ENCODE measurements at places on chromosomes 13 and 19.

DNA sequence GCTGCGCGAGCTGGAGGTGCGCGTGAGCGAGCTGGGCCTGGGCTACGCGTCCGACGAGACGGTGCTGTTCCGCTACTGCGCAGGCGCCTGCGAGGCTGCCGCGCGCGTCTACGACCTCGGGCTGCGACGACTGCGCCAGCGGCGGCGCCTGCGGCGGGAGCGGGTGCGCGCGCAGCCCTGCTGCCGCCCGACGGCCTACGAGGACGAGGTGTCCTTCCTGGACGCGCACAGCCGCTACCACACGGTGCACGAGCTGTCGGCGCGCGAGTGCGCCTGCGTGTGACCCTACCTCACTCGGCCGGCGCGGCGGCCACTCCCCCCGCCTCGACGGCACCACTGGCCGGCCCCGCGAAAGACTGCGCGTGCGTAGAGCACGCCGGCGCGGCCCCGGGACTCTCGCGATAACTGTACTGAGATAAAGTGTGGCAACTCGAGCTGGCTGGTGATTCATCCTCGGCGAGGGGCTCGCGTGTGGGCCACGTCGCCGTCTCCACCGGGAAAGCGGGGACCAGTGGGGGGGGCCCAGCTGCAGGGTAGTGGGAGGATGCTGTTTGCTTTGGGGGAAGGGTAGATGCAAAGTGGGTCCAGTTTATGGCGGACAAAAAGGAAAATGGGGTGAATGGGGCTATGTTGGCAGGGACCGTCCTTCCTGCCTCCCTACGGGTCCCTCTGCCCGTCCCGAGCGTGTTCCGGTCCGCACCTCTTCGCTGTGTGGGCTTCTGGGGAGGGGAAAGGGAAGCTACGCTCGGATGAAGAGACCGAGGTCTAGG lies 11.4 kb downstream of the FUT6 start:
- DNase-seq, result peak; percentile 87

- DNase-seq, result no peak
Measured at GRCh38 chr19:51129716-51130115, 5.0 kb downstream of the SIGLEC9 start.

DNA sequence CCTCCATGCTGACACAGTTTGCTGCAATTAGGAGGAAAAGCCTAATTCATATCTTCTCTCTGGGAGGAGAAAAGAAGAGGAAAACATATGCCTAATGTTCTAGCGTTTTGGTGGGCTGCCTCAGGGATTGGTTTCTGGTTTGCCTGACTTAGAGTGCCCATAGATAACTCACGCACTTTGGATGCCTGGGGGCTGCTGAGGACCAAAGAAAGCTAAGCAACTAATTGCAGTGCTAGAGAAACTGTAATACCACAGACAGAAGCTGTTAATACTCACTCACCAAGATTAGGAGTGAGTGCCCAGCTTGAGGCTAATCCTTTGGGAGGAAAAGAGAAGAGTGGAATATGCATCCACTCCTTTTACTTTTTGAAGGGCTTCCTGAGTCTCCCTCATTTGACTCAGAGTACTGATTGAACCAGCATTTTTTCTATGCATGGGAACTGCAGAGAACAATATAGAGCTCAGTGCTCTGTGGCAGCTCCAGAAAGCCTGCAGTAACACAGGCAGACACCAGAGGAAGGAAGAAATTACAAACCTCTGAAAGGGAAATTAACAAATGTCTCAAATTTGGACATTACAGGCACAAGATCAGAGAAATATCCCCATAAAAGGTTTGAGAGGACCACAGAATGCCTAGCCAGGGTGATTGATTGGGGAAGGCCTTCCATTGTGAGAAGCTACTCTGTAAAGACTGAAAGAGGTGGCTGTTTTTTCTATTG lies 666.4 kb downstream of the OLFM4 start:
- no peak for DNase-seq

GRCh38 chr13:35496761-35497386 lies 20.4 kb upstream of the MAB21L1 start:
- no peak for DNase-seq

- no peak for DNase-seq
Measured at GRCh38 chr19:40286235-40286970, 1.3 kb upstream of the AKT2 start.

DNA sequence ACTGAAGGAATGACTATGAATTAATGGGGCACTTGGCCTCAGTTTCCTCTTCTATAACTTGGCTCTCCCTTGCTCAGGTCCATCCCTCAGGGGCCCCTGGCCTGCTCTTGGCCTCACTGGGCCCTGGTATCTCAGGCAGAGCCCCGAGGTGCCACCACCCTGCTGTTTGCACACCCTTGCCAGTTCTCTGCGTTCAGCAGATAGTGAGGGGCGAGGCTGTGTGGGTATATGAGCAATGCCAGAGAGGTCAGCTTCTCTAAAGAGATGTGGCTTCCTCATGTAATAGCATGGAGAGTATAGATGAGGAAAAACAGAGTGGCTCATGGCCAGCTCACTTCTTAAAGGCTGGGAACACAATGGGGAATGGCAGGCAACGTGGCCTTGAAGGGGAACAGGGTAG lies 76.1 kb downstream of the CYSLTR2 start:
- no peak for DNase-seq
